ENCODE measurements at places on chromosomes 11 and 22.

DNA sequence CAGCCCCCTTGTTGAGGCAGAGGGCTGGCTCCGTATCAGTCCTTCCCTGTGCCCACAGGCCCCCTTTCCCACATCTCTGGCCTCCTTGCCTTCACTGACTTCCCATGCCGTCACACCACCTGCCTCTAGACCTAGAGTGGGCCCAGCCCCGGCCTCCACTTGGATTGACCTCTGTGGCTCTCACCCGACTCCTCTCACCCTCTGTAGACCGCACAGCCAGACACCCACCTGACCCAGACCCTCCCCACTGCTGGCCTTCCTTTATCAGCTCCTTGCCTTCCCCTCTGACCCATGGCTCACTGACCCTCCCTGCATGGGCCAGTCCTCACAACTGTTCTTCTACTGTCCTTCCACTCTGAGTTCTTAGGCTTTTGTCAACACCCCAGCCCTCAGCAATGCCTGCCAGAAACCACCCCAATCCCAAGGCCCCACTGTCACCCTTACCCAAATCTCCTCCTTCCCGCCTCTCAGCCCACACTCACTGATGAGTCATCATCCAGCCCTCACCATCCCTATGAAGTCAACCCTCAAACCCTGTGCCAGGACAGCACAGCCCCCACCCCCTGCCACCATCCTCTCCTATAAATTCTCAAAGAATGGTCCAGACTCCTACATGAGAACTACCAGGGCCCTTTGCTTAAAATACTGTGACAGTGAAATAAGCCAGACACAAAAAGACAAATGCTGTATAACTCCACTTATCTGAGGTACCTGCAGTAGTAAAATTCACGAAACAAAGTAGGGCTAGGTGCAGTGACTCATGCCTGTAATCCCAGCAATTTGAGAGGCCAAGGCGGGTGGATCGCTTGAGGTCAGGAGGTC is 53.4 kb downstream of the SCGB1A1 start:
- peak; percentile 68 for DNase-seq

DNA sequence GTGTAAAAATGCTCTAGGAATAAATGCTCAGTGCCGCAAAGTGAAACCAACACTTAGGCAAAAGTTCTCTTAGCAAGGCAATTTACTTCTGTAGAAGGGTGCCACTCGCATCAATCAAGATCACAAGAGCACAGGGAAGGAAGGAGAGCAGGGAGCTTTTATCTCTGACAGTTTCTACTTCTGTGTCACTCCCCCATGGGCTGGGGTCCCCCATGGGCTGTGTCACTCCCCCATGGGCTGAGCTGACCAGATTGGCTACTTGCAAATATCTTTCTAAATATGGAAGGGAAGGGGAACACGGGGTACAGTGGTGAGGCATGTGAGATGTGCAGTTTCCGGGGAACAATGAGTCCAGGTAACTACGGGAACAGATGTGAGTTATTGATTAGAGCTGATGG is 397 bp downstream of the OR52N2 start:
- peak; percentile 2 for DNase-seq

DNA sequence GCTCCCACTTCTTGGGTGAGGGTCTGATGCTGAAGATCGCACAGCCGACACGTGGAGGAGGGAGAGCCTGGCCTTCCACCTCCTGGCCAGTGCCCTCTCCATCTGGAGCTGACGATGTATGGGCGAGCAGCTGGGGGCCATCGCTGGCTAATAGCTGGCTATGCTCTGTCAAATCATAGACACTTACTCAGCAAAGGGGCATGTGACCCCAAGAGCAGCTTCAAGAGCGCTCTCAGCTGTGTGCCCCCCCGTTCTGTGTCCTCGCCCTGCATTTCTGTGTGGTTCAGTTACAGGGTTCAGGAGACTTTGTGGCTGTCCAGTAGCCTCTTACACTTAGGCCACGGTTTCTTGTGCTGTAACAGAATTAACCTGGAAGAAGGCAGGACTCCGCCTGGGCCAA is 26.4 kb downstream of the FBLN1 start:
- DNase-seq, result no peak

DNA sequence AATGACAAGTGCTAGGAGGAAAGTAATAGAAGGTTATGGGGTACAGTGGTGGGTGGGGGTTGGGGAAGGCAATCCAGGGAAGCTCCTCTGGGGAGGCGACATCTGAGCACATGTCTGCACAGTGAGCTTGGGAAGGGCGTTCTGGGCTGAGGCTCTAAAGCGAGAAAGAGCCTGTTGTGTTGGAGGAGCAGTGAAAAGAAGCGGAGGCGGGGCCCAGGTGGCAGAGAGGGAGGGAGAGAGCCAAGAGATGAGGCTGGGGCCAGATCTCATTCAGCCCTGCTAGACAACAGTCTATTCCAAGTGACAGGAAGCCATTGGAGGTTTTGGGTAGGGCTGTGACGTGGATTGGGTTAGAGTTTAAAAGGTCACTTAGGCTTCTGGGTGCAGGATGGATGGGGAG is 55.3 kb upstream of the PARVG start:
- DNase-seq, result no peak

GRCh38 chr22:45600790-45601730 is 70.6 kb upstream of the ATXN10 start:
- DNase-seq, result peak; percentile 68

DNA sequence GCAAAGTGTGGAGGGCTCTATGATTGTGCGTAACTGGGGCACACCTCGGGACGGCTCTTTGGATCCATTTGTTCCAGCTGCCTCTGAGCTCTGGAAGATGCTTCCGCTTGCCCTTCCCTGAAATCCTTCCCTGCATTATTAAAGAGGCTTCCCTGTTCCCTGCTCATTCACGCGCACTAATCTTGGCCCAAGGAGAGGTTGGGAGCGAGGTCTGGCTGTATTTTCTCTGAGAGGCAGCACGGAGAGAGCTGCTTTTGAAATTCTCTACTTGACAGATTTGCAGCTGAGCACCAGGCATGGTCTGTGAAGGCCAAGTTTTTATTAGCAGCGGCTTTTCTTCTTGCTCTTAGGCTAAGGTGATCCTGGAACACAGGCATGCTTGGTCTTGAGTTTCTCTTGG is 94.8 kb upstream of the NTM start:
- no peak for DNase-seq

GRCh38 chr11:113729456-113729855 is 23.3 kb upstream of the TMPRSS5 start:
- peak; percentile 17 for DNase-seq

- peak; percentile 55 for DNase-seq
Measured at GRCh38 chr22:41576877-41577276, 12.8 kb downstream of the PMM1 start.

- no peak for DNase-seq
Measured at GRCh38 chr11:78056093-78056492, 7.6 kb upstream of the THRSP start.

GRCh38 chr11:132448334-132448995 is 1078.0 kb downstream of the NTM start:
- DNase-seq, result no peak

- DNase-seq, result no peak
Measured at GRCh38 chr11:126603486-126603885, 248.0 kb downstream of the ST3GAL4 start.

GRCh38 chr22:35997438-35997837 is 31.2 kb downstream of the RBFOX2 start:
- peak; percentile 54 for DNase-seq

DNA sequence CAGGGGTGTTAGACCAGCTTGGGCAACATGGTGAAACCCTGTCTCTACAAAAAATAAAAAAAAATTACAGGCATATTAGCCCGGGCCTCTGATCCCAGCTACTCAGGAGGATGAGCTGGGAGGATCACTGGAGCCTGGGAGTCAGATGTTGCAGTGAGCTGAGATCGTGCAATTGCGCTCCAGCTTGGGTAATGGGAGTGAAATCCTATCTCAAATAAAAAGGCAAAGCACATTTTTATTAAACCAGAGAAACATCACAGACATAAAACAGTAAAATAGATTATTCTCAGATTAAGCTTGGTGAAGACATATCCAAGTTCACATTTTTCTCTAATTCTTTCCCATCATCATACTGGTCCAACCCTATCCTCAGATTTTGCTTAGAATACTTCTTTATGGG is 30.1 kb upstream of the XBP1 start:
- no peak for DNase-seq

DNA sequence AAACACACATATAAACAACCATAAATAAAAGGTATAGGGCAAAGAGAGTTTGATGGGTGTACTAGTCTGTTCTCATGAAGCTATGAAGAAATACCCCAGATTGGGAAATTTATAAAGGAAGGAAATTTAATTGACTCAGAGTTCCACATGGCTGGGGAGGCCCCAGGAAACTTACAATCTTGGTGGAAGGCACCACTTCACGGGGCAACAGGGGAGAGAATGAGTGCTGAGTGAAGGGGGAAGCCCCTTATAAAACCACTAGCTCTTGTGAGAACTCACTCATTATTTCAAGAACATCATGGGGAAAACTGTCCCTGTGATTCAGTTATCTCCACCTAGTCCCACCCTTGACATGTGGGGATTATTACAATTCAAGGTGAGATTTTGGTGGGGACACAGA is 385.9 kb upstream of the ANO5 start:
- DNase-seq, result no peak

DNA sequence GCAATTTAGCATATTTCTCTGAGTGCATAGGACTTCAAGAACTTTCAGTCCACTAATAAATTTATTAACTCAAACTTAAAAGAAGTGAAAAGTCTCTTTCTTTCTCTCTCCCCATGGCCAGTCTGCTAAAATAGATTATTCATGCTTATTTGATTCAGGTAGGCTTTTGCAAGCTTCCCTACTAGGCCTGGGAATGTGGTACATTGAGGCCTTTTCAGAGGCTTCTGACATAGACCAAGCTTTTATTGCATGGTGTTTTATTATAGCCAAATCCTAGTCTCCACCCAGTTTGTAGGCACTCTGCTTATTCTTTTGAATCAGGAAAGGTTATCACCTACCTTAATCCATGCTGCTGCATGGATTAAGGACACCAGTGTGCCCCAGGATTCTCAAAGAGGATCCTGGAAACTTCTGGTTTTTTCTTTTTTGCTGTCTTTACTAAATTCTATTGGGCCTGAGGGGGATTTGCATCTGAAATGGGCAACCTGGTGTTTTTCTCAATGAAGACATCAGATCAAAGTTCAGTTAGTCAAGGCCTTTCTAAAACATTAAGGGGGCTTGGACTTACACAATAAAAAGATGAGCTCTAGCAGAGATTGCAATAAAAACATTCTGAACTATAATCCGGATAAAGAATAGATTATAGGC is 92.2 kb downstream of the ELP4 start:
- no peak for DNase-seq

- peak; percentile 84 for DNase-seq
Measured at GRCh38 chr11:26753723-26754504, 32.1 kb upstream of the SLC5A12 start.

GRCh38 chr11:44675906-44676305 is 50.9 kb upstream of the TSPAN18 start:
- DNase-seq, result no peak

DNA sequence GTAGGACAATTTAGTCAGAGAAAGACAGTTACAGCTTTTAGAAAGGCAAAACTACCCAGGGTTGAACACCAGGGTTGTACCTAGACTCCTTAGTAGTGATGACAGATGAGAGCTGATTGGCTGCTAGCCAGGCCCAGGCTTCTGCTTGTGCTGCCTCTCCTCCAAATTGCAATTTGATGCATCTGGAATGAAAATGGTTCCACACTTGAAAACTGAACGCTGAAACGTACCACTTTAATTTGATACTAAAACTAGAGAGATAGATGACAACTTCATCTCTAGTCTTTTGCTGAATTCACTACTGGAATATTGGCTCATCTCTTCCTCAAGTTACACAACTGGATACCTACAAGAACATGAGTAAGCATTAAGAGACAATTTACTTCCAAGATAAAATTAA is 19.2 kb upstream of the FNBP4 start:
- DNase-seq, result peak; percentile 72

GRCh38 chr11:70312401-70313357 is 42.2 kb downstream of the PPFIA1 start:
- no peak for DNase-seq

- no peak for DNase-seq
Measured at GRCh38 chr11:134987223-134987768, 575.3 kb upstream of the B3GAT1 start.

- no peak for DNase-seq
Measured at GRCh38 chr22:47199261-47199978, 437.0 kb downstream of the TBC1D22A start.

GRCh38 chr11:70477609-70478008 is 79.3 kb downstream of the CTTN start:
- DNase-seq, result no peak

DNA sequence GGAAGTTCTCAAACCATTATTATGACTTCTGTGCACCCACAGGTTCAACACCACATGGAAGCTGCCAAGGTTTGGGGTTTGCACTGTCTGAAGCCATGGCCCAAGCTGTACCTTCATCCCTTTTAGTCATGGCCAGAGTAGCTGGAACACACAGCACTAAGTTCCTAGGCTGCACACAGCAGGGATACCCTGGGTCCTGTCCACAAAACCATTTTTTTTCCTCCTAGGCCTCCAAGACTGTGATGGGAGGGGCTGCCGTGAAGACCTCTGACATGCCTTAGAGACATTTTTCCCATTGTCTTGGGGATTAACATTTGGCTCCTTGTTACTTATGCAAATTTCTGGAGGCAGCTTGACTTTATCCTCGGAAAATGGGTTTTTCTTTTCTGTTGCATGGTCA is 42.7 kb downstream of the DDIAS start:
- no peak for DNase-seq

DNA sequence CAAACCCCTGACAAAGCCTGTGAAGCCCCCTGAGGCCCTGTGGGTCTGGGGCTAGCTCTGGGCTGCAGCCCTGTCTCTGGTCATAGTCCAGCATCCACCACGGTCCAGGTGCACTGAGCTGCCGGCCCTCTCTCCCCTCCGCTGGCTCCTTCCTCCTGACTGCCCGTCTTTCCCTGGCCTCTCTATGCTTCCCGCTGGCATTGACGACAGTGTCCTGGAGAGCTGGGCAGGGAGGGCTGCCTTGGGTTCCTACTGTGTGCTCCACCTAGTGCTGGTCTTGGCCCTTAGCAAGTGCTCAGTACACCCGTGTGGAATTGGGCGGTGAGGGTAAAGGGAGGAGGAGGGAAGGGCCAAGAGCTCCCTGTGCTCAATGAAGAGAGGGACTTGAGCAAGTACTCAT is 868 bp upstream of the MYEOV start:
- DNase-seq, result peak; percentile 20

- DNase-seq, result no peak
Measured at GRCh38 chr11:130137999-130138398, 21.6 kb upstream of the ST14 start.

GRCh38 chr11:106714199-106714598 is 304.1 kb downstream of the GUCY1A2 start:
- DNase-seq, result peak; percentile 29

DNA sequence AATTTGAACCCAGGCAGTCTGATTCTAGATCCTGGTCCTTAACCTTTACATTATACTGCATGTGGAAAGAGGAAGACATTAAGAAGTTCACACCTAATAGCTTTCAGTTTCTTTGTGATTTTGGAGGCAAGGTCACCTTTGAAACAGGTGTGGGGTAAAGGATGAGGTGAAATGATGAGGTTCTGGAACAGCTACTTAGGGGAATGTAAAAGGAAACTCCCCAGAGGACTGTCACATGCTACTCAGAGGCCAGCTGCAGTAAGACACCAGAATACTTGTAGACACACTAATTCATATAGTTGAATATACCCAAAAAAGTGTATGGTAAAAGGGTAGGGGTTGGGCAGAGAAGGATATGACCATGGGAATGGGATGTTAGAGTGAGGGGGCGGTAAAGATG is 5.4 kb downstream of the APIP start:
- DNase-seq, result no peak

- no peak for DNase-seq
Measured at GRCh38 chr22:16958475-16958874, 49.5 kb downstream of the GAB4 start.

GRCh38 chr11:40819230-40819629 is 640.2 kb downstream of the LRRC4C start:
- no peak for DNase-seq

- DNase-seq, result no peak
Measured at GRCh38 chr11:102322560-102322959, 5.3 kb downstream of the BIRC3 start.

All from fibroblast of mammary gland (primary cell).